ENCODE measurements at places on chromosomes 3 and 15.
A peak's percentile ranks its signal among the peaks of the same experiment; 100 is the strongest.

GRCh38 chr15:61051569-61052031 lies 177.5 kb downstream of the RORA start:
- peak; percentile 10 for DNase-seq

DNA sequence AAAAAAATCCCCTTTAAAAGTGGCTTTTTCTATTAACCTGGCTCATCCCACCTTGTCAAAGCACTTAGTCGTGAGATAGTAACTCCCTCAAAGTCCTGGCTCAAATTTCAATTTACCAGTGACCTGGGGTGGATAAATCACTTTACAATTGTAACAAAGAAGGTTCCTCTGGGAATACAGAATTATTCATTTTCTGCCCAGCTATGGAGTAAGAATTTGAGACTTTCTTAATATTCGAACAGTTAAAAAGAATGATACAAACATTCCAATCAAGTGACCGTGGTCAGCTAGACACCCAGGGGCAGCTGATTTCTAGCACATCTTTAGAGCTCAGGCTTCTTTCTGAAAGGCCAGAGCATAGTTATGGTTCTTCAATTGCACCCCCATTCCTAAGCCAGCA lies 291.0 kb upstream of the TGFBR2 start:
- DNase-seq = no peak

GRCh38 chr3:143536817-143537535 lies 311.3 kb downstream of the SLC9A9 start:
- peak; percentile 65 for DNase-seq

DNA sequence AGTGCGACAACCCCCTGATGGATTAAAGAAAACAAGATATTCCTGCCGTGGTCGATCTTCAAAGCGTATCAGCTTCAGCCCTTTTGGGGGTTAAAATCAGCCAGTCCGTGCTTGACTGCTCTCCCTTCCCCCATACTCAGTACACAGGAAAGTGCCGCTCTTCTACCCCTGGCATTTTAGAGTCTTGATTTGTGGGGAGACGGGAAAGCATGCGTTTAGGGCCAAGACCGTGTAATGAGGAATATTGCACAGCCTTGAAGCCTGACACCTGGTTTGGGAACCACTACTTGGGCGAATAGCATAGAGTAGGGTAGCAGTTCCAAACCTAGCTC lies 540 bp upstream of the EDC3 start:
- DNase-seq = no peak

GRCh38 chr3:16388850-16389441 lies 123.9 kb downstream of the OXNAD1 start:
- no peak for DNase-seq

DNA sequence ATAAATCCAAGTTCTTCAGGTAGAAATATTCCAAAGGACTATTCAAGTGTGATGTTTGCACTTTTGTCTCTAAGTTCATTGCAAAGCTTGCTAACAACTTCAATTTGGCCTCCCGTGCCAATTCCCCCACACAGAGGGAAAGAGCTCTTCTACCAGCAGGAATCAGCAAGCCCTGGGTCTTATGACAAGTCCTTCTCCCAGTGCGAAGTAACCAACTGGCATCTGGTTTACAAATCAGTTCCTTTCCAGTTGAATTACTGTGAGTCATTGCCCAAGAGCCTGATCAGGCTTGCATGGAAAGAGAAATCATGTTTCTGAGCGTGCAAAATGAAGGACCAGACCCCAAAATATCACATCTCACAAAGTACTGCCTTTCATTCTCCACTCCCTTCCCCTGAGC lies 62.7 kb upstream of the SLCO3A1 start:
- DNase-seq = peak; percentile 83

DNA sequence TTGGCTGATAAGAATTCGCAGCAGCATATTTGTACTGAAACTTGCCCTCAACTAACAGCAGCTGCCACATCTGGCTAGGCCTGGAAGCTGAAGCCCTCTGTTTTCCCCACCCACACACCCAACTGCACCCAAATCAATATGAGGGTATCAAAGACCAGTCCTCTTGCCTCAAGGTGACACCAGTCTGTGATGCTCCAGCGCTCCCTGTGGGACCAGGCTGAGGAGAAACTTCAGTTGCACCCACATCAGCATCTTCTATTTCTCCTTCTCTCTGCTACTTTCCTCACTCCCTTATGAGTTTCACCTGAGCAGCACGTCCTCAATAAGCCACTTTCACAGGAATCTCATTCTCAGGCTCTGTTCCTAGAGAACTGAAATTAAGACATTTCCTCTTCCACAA lies 18.7 kb upstream of the GRAMD1C start:
- no peak for DNase-seq

GRCh38 chr3:126433496-126434263 lies 39.0 kb downstream of the CFAP100 start:
- DNase-seq = peak; percentile 58

DNA sequence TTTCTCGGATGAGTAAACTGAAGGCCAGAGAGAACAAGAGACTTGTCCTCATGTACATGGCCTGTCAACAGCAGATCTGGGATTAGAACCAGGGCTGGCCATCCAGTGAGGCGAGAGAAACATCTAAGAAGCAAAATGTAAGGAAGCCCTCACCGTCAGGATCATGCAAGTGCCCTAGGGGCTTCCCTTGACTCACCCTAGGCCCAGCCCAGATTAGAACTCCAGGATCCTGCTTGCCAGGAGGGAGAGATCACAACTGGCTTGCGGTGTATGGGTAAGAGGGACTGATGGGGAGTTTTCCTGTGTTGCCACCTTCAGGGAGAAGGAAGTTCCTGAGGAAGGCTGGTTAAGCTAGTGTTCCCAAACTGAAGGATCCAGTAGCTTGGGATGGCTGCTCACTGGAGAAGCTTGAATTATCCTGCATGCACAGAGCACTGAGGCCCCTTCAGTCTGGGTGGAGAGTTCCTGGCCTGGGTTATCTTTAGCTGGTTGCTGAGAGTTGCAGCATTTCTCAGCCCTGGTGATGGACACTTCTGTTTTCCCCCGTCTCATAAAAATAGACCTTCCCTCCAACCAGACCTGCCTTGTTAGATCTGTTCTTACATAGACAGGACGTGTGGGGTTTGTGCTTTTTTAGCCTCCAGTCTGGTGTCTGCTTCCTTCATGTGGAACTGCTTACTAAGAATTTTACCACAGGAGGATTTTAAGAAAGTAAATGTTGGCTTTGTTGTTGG lies 28.2 kb upstream of the XIRP1 start:
- DNase-seq = no peak

GRCh38 chr3:22937536-22937935 lies 265.6 kb upstream of the UBE2E2 start:
- DNase-seq = no peak

DNA sequence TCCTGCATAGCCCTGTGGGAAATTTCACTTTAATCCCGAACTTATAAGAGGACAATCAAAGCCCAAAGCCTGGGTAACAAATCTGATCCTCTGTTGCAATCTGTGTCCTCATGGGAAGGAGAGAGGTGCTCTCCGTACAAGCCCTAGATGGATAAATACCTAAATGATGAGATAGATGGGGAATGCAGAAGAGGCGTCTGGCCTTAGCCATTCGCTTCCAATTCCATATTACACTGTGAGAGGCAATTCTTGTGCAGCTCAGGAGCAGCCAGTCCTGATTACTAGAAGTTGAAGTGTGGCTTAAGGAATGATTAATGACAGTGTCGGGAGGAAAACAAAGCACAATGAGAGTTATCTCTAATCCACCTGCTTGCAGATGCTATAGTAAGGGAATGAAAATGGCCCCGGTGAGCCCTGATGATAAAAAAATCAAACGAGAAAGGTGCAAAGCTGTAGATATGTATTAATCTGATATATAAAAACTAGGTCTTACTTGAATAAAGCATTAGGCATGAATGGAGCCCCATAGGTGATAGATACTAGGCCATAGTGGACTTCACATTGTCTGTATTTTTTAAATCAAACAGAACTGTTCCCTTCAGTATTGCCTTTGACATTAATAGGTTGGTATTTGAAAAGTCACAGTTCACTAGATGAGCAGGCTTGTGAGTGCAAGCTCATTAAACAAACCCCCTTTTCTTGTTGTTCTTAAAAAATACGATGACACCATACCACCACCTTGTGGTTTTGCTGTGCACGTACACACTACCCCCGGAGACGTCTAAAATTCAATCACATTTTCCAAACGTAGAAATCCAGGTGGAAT lies 54.2 kb upstream of the TMCO5A start:
- DNase-seq = peak; percentile 32

DNA sequence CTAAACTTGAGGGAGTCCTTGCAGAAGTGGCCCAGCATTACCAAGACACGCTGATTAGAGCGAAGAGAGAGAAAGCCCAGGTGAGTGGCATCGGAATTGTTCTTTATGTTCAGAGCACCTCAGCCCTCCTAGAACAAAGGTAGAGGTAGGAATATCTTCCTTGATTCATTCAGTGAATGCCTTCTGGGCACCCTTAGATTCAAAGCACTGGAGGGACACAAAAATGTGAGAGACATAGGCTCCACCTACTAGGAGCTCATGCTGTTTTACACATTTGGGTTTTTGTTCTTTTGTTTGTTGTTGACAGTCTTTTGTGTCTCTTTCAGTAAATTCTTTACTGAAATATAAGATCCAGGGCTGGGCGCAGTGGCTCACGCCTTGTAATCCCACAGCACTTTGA lies 68.2 kb downstream of the IQGAP1 start:
- DNase-seq = no peak

DNA sequence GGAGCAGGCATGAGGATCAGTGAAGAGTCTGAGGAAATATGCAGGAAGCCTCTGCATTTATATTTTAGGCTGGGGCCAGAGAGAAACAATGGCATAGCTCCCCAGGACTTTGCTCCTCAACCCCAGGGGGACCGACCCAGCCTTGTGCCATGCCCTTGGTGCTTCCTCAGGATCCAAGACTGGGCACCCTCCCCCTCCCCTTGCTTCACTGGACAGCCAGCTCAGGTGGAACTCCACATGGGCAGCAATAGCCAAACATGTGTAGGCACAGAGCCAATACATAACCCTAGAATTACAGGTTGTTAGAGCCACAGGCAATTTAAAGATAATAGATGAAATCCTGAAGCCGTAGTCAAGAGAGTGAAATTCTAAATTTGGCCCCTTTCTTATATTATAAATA lies 73.0 kb upstream of the ETV5 start:
- DNase-seq = no peak

DNA sequence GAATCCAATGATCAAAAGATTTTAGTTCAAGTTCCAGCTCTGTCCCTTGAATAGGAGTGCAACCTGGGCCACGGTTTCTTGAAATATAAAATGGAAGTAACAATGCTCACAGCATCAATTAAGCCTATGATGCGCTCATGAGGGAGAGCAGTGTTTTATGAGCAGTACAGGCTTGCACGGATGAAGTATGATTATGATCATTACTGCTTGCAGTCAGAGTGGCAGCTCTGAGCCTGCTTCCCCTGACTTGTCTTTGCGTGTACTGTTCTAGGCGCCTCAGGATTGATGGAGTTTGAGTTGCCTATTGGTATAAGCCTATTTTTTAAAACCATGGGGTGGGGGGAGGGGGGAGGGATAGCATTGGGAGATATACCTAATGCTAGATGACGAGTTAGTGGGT lies 37.0 kb downstream of the ITGB5 start:
- no peak for DNase-seq

GRCh38 chr3:41464401-41464800 lies 265.1 kb downstream of the CTNNB1 start:
- DNase-seq = no peak
